ENCODE measurements at places on chromosomes 4 and X.

GRCh38 chr4:110196871-110197528 is 1.4 kb downstream of the ELOVL6 start:
- peak; percentile 69 for DNase-seq

DNA sequence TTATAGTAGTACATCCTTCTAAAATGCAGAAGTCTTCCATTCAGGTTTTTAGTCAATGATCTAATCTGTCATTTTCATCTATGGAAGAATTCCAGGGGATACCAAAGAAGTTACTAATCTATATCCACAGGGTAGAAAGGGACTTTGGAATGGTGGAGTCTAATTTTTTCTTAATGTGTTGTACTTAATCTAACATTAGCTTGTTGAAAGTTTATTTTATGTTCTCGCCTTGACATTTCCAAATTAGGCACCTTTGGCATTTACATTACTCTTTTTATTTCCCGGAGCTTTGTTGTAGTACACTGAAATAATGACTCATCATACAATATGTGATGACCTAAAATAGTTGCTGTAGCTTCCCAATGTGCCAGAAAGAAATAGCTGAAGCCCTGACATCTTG is 91.5 kb downstream of the HTR2C start:
- DNase-seq: no peak

DNA sequence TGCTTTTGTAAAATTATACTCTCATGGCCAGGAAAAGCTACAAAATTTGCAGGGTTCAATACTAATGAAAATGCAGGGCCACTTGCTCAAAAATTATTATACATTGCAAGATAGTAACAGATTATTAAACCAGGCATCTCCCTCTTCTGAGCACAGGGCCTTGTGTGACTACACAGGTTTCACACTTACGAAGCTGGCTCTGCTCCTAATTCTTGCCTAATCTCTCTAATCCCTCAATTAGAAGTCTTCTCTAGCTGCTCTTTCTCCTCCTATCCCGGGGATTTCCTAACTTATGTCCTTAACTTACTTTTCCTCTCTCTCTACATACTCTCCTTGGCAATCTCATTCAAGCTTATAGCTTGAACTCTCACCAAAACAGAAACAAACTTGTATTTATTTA is 168.3 kb downstream of the AREG start:
- no peak for DNase-seq

DNA sequence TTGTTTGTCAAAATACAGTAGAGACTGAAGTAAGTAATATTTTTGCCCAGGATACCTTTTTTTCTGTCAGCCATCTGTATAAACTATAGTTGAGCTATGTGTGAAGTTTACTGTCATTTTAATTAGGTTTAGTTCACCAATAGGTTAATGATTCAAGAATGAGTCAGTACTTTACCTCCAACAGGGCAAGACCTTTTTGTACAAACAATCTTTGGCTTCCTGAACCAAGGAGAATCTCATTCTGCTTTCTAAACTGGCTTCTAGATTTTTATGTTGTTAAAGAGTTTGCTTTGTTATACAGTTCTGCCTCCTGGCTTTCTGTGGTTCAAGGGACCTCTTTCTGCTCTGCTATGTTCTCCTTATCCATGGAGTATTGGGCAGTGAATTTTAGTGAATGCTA is 412.0 kb upstream of the NR3C2 start:
- DNase-seq: no peak

DNA sequence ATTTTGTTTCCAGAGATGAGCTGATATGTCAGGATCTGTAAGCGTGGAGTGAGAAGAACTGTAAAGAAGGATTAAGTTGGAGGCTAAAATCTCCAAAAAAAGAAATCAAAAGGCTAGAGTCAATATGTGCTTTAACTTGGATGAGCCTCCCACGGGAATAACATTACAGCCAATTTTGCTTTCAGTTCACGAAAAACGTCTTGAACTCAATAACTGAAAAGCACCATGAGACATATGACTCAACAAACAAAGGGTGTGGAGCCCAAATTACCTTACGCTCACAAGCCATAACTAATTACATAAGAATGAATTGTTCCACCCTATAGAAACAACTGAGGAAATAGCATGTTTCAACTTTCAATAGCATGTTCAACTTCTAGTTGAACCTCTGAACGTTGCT is 22.3 kb downstream of the TMPRSS11D start:
- DNase-seq: no peak

DNA sequence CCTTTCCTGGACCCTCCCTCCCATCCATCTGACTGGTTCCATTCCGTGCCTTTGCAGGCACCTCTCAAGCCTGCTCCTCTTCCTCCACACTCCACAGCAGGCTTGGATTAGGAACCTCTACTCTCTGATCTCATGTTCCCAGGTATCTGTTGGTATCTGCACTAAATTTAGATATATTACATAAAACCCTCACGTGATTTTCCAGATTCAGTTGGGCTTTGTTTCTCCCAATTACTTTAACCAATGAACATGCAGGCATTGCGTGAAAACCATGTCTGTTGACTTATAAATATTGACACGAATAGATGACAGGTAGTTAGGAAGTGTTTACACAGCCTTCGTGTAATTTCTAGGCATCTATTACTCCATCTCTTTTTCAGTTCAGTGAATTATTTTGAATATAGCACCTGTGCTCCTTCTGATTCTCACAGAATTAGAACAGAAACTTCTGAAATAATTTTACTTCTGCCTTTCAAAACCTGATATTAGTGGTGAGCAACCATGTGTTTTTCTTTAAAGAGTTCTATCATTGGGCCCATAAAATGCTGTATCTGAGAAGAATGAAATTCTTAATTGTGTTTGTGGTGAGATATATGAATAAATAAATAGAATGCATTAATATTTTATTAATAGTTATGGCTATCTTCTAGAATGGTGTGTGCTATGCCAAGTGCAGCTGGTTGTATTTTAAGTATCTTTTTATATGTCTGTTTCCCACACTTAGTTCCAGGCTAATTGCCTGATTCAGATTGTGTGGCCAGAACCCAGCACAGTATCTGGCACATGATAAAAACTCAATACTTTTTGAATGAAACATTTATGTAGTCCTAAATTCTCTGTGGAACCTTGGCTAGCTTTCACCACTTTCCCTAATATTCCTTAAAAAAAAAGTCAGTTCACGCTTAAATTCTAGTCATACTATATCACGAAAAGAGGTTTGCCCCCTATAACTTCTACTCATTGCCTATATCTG is 304.8 kb downstream of the QDPR start:
- DNase-seq: no peak

DNA sequence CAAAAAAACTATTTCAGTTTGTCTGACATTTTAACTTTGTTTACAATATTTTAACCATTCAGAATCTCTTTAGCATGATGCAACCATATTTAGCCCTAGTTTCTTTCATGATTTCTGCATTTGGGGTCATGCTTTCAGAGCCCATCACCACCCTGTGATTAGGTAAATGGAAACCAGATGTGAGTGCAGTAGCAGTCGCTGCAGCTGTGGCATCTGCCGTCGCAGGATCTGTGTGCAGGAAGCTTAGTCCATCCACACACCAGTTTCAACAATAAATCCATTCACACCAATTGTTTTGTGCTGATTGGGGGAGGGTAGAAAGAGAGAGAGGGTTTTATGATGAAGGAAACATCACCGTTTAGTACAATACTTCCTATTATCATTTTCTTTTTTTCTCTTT is 130.5 kb downstream of the CPEB2 start:
- no peak for DNase-seq

- DNase-seq: no peak
Observed at GRCh38 chr4:14856062-14856933, 146.0 kb upstream of the CPEB2 start.

- DNase-seq: no peak
Observed at GRCh38 chr4:53534684-53535083, 56.6 kb downstream of the LNX1 start.

- no peak for DNase-seq
Observed at GRCh38 chr4:124504431-124504830, 208.1 kb downstream of the ANKRD50 start.

GRCh38 chr4:153939570-153939969 is 150.7 kb upstream of the SFRP2 start:
- DNase-seq: no peak

- no peak for DNase-seq
Observed at GRCh38 chrX:42143866-42144592, 220.7 kb upstream of the CASK start.

DNA sequence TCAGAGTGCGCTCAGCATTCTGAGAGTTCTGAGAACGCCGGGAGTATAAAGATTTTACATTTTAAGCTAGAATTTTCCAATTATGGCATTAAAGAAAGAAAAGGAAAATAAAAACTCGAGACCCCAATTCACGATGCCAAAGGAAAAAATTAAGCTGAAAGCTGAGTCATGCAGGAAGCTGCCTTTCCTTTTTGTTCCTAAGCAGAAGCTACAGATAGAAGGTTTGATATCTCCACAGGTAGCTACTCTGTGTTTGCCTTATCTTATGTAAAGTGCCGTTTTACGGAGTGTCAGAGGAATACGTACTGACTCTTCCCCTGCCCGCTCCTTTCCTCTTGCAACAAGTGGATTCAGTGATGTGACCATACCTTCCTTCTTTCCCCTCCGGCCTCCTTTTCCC is 10.8 kb upstream of the SORBS2 start:
- no peak for DNase-seq

- no peak for DNase-seq
Observed at GRCh38 chr4:132918096-132918495, 231.0 kb upstream of the PCDH10 start.

- DNase-seq: no peak
Observed at GRCh38 chrX:11728556-11728955, 29.5 kb upstream of the MSL3 start.
